Daoy (cell line): ENCODE measurements at places on chromosomes 6 and 20. TPM values are rescaled to one million over a fixed set of nuclear protein-coding genes. Genes with fewer than 3 reads are reported as not detected.

MYB gene
- 2.7 and 3.3 TPM in 2 replicates for total RNA-seq

- DNase-seq, result no peak
Observed at GRCh38 chr6:53199156-53199555, 50.5 kb upstream of the GCM1 start.

DNA sequence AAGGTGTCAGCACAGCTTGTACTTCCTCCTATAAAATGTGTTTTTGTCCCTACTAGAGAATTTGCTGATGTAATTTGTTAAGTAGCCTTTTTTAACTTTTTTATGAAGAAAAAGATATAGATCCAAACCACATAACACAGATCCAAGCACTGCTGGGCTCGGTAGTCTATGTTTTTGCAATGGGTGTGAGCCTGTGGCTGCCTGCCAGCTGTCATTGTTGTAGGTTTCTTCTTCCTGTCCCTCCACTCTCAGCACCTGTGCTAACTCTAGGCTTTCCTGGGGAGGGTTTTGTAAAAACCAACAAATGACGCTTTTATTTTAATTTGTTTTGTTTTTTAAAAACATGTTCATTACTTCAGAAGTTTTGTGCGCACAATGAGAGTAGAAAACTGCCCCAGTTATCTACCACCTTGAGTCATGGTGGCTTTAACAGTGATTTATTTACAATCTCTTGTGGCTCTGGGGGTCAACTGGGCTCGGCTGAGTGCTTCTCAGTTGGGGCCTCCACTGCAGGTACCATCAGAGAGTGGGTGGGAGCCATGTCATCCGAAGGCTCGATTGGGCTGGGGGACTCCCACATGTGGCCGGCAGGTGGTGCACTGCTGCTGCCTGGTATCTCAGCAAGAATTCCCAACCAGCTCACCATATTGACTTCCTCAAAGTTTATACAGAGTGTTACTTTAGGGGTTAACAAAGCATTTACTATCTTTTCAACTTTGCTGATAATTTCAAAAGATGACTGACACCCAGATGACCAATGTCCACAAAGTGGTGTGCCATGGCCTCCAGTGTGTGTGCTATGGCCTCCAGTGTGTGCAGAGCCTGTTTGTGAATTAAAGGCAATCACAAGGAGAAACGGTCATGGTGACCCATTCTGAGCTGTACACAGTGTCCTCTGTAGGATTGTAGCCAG lies 3.0 kb upstream of the CCR6 start:
- DNase-seq, result no peak

DNA sequence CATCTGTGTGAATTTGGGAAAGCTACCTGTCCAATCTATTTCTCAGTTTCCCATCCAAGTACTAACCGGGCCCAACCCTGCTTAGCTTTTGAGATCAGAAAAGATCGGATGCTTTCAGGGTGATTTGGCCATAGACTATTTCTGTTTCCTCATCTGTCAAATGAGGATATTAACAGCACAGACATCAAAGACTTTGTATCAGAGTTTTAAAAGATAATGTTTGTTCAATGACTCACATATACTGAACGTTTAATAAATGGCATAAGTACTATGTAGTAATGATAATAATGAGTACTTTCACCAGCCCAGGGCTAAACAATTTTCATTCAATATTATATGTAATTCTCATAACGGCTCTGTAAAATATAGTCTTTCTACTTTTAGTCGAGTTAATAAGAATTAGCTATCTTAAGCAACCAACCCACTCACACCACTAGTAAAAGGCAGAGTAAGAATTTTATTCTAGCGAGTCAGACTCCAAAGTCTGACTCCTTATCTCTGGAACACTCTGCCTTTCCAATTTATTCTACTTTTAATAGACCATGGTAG lies 216.5 kb downstream of the ARHGAP18 start:
- DNase-seq, result peak; percentile 35

TPD52L1 gene
- 4.9 and 6.4 TPM in 2 replicates for total RNA-seq

- DNase-seq, result peak; percentile 69
Observed at GRCh38 chr20:4130404-4131189, 115.2 kb upstream of the RNF24 start.

TP53TG5 gene
- not detected in 2 replicates for total RNA-seq

HLA-DQA1 gene
- total RNA-seq, result 0.27 and 0.40 TPM in 2 replicates

TXNDC5 gene
- total RNA-seq, result 373 and 390 TPM in 2 replicates

DNA sequence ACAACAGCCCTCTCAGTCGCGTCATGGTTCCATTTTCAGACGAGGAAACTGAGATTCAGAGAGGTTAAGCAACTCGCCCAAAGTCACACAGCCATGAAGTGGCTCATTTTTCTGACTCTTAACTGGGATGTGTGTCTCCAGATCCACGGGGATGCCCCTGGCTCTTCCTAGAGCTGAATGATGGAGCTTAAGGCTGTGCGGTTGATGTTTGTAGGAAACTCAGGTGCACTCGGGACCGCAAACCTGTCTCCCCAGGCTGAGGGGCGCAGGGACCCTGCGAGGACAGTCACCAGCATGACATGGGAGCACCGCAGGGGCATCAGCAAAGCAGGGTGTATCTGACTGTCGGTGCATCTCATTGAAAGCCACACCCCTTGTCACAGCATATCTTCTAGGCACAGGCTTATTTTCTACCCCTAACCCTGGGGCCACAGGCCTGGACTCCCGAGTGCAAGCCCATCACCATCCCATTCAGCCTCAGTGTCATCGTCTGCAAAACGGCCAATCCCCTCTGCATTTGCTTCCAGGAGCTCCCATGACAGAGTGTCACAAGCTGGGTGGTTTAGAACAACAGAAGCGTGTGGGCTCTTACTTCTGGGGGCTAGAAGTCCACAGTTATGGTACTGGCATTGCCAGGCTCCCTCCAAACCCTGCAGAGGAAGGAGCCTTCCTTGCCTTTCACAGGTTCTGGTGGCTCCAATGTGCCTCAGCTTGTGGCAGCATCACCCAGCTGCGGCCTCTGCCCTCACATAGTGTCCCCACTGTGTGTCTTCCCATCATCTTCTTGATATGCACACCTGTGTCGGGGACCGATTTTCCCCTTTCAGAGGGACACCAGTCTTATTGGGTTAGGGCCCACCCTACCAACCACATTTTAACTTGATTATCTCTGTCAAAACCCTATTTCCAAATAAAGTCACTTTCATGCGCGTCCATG lies 9.9 kb upstream of the ARHGAP40 start:
- DNase-seq, result no peak

GRCh38 chr6:26022132-26022472 lies 59.5 kb downstream of the TRIM38 start:
- peak; percentile 79 for DNase-seq
